ENCODE measurements at places on chromosomes 2 and 18.

DNA sequence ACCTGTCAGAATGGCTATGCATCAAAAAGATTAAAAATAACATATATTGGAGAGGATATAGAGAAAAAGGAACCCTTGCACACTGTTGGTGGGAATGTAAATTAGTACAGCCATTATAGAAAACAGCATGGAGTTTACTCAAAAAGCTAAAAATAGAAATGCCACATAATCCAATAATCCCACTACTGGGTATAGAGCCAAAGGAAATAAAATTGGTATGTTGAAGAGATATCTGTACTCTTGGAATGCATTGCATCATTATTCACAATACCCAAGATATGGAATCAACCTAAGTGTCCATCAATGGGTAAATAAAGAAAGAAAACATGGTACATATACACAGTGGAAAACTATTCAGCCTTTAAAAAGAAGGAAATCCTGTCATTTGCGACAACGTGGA is 77.2 kb downstream of the C1D start:
- no peak for DNase-seq

DNA sequence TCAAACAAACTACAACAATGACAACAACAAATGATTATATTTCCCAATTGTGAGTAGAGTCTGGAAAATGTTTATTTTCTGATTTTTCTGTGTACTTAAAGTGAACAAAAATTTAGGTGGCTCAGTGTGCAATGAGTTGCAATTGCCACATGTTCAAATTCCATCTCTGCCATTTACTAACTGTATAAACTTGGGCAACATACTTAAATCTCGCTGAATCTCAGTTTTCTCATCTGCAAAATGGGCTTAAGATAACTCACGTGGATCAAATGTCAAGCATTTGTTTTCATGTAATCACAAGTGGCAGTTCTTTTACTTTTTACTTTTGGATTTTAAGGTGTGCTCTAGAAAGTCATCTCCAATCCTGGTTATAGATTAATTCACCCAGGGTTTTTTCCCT is 416.8 kb upstream of the HNRNPA3 start:
- no peak for DNase-seq

- no peak for DNase-seq
Observed at GRCh38 chr2:121627525-121628050, 21.7 kb downstream of the CLASP1 start.

GRCh38 chr2:181955010-181955409 is 30.6 kb upstream of the PPP1R1C start:
- no peak for DNase-seq

DNA sequence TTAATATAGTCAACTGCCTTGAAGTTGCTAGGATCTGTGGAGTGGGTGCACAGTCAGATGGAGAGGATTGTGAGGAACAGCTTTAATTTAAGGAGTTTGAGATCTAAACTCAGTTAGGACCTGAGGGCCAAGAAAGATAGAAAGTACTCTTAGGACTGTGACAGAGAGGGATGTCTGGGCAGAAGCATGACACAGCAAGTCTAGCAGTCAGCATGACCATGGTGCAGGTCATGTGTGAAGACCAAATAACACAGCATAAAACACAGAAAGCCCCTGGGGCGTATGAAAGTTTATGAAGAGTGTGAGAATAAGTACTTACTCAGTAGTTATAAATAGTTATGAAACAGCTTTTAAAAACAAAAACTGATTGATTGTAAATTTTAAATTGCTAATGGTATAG is 107.2 kb downstream of the GALNT1 start:
- DNase-seq = no peak

DNA sequence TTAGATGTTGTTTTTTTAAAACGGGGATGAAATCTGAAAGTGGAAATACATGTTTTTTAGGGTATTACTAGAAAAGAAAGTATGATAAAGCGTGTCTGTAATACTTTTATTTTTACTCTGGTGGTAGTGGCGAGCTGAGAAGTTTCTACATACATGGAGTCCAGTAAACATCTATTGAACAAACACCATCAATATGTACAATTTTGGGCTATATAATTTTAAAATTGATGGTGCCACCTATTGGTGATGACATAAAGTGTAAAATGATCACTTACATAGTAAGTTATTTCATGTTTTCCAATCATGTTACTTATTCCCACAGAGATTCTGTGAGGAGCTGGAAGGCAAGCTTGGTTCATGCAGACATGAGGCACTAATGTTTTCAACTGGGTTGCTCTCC is 31.5 kb upstream of the NFE2L2 start:
- DNase-seq = no peak

DNA sequence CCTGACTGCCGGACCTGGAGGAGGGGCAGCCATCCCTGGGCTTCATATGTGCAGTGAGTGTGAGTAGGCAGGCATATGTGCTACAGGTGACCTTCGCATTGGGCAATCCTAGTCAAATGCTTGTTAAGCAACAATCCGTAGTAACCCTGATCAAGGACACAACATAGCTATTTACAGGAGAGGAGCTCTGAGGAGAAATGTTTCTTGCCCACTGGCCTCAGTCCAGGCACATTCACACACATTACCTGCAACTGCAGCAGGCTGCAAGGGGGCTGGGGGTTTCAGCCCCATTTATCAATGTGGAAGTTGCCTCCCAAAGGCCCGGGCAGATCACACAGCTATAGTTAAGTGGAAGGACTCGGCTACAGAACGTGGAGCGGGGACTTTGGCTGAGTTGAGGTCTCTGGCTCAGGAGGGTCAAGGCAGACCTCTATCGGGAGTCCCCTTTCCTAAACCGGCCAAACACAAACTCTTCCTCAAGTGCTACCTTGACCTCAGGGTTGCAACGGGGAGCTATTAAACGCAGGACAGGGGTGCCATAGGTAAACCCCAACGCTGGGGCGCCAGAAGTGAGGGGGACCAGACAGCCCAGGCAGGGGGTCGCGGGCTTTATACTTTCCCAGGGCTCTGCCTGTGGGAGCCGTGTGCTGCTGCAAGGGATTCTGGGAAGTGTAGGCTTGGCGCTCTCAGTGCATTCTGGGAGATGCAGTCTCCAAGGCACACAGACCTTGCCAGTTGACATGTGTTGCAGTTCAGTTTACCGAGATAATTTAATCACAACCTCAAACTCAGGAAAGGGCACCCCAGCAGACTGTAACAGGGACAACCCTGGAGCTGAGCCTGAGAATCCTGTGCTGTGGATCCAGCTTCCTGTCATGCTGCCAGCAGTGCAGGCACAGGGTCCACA is 9.4 kb downstream of the KHK start:
- peak; percentile 69 for DNase-seq

DNA sequence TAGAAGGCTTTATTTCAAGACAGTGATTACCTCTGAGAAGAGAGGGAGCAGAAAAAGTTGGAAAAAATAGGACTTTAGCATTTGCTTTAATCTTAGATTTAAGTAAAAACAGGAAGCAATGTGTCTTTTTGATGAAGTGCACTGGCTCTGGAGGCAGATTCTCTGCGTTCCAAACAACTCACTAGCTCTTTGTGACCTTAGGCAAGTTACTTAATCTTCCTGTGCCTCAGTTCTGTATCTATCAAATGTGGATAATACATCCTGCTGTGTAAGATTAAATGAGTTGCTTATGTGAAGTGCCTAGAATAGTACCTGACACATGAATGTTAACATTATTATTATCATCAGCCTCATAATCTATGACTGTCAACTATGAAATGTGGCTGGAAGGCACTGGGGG is 42.3 kb downstream of the RPRD1A start:
- DNase-seq = no peak

DNA sequence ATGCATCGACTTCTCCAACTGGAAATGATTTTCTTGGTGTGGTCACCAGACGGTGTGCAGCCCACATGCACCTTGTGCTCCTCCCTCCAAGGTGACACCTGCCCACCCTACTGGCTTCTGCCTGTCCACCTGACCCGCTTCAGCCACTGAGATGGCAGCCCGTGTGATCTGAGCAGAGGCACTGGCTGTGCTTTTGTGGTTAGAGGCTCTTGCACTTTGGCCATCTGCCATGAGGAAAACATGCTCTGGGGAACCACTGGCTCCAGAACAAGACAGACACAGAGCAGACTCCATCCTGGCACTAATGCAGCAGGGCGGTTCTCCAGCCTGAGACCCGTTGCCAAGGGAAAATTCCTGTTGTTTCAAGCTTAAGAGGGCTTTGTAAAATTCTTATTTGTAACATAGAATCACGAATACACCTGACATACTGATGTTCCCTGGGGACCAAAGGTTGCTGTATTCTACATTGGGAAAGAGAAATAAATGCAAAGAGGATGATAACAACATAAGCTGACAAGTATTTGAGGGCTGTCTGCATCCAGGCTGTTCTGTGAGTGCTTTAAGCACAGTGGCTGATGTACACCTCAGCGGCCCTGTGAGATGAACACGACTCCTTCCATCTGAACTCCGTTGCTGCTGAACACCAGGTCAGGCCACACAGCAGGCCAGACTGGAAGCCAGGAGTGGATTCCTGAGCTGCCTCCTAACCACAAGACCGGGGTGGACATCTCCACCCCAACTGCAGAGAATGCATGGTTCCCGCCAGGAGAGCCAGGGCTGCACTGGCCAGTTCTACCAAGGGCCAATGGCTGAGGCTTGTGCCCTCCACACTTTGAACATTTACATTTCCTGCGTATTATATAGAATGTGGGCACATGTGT is 820.4 kb downstream of the GALR1 start:
- no peak for DNase-seq

- no peak for DNase-seq
Observed at GRCh38 chr2:111523009-111523408, 361.0 kb downstream of the ANAPC1 start.

Measured in ELF-1 (cell line).